ENCODE measurements at places on chromosomes 5 and 9. TPM values are rescaled to one million over a fixed set of nuclear protein-coding genes. Genes with fewer than 3 reads are reported as not detected.

The TMEFF1 gene
- not detected for total RNA-seq

The DENND1A gene
- total RNA-seq, result 23.6 TPM

The GFI1B gene
- 0.35 TPM for total RNA-seq

- H3K27ac ChIP-seq, result no peak overlapping the region
- no peak overlapping the region for H3K4me3 ChIP-seq
- no peak for DNase-seq
- no peaks in the 10 kb centered on the region for H3K4me1 ChIP-seq
- H3K36me3 ChIP-seq, result no peaks in the 10 kb centered on the region
These were observed 247.5 kb downstream of the GABRB2 start for GRCh38 chr5:161299053-161299452.

- no peak overlapping the region for H3K27ac ChIP-seq
- no peak for DNase-seq
- H3K4me1 ChIP-seq, result no peaks in the 10 kb centered on the region
- no peaks in the 10 kb centered on the region for H3K36me3 ChIP-seq
These were observed 299.6 kb downstream of the NTRK2 start for GRCh38 chr9:84969084-84969483.

The PCDHGA4 gene
- total RNA-seq, result 5.7 TPM

The DYNC2I2 gene
- 33.1 TPM for total RNA-seq

DNA sequence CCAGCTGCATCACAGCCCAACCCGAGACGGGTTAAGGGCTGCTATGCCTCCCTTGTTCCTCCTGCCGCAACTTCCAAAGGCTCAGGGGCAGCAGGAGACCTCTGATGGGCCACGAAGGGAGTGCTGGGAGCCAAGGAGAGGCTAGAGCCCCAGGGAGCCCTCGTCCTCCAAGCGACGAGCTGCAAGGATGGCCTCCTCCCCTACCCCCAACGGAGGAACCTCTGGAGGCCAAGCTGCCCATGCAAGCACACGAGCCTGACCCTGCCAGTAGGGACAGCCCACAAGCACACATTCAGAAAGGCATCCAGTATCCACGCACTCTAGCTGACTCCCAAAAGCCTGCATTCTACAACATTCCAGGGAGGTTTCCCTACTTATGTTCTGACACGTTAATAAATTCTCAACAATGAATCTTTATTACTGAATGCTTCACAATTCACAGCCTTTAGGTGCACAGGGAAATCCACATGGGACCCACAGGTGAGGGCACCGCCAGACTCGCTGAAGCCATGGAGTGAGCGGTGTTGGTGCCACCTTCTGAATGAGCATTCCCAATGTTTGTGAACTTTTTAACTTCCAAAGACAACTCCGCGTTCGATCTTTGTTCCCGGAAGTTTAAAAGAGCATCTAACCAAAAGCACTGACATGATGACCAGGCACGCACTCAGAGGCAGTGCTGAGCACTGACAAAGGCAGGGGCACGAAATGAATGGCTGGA lies 28.7 kb downstream of the IPPK start:
- DNase-seq, result peak; percentile 52
- H3K4me1 ChIP-seq, result no peaks in the 10 kb centered on the region
- no peaks in the 10 kb centered on the region for H3K27me3 ChIP-seq

DNA sequence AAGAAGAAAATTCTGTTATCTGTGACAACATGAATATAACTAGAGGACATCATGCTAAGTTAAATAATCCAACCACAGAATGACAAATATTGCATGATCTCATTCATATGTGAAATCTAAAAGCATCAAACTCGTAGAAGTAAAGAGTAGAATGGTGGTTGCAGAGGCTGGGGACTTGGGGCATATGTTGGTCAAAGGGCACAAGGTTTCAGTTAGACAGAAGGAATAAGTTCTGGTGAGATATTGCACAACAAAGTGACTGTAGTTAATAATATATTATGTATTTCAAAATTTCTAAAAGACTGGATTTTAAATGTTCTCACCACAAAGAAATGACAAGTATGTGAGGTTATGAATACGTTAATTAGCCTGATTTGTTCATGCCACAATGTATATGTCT lies 24.8 kb downstream of the GRIA1 start:
- H3K27me3 ChIP-seq, result no peaks in the 10 kb centered on the region
- H3K36me3 ChIP-seq, result no peaks in the 10 kb centered on the region
- no peak overlapping the region for H3K4me3 ChIP-seq
- H3K4me1 ChIP-seq, result no peaks in the 10 kb centered on the region
- DNase-seq, result no peak
- no peak overlapping the region for H3K27ac ChIP-seq

The FGFR4 gene
- 0.48 TPM for total RNA-seq

GRCh38 chr9:136484153-136485048 lies 1.6 kb upstream of the SEC16A start:
- H3K36me3 ChIP-seq, result no peaks in the 10 kb centered on the region
- H3K4me1 ChIP-seq, result peaks cover 5% of the 10 kb centered on the region
- peak overlapping the region; percentile 100 for H3K27ac ChIP-seq

DNA sequence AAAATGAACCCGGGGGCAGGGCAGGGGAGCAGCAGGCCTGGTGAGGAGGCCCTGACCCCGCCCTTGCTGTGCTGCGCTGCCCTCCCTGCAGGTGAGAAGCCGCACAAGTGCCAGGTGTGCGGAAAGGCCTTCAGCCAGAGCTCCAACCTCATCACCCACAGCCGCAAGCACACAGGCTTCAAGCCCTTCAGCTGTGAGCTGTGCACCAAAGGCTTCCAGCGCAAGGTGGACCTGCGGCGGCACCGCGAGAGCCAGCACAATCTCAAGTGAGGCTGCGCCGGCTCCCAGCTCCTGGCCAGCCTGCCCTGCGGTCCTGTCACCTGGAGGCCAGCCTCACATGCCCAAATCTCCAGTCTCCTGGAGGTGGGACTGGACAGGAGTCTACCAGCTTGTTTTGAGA lies 12.3 kb downstream of the GFI1B start:
- peaks cover 13% of the 10 kb centered on the region for H3K4me1 ChIP-seq
- H3K4me3 ChIP-seq, result no peak overlapping the region
- no peak overlapping the region for H3K27ac ChIP-seq

- no peak overlapping the region for H3K4me3 ChIP-seq
- DNase-seq, result no peak
- H3K27ac ChIP-seq, result no peak overlapping the region
- peaks cover 25% of the 10 kb centered on the region for H3K36me3 ChIP-seq
- H3K4me1 ChIP-seq, result no peaks in the 10 kb centered on the region
These were observed 17.6 kb upstream of the MATR3 start for GRCh38 chr5:139275956-139276355.

DNA sequence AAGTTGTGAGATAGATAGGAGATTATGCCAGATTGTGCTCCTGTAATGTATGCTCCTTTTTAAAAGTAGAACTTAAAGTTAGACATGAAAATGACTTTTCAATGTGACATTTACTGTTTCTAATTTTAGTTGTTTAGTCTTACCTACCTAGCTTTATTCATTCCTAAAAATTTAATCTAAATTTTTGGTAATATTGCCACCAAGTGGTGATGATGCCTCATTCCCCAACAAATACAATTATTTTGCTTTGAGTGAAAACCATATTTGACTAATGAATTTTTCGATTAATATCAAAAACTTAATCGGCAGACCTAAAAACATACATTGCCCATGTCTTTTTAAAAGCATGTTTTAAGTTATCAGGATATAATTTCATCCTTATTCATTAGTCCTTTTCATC lies 25.6 kb downstream of the PPWD1 start:
- no peak overlapping the region for H3K27ac ChIP-seq
- H3K36me3 ChIP-seq, result peaks cover 58% of the 10 kb centered on the region
- H3K4me1 ChIP-seq, result no peaks in the 10 kb centered on the region
- no peaks in the 10 kb centered on the region for H3K27me3 ChIP-seq

- no peak overlapping the region for H3K4me3 ChIP-seq
- no peaks in the 10 kb centered on the region for H3K27me3 ChIP-seq
- no peaks in the 10 kb centered on the region for H3K4me1 ChIP-seq
- H3K27ac ChIP-seq, result no peak overlapping the region
- DNase-seq, result no peak
These were observed 113.4 kb downstream of the PAPPA start for GRCh38 chr9:116267021-116267420.

DNA sequence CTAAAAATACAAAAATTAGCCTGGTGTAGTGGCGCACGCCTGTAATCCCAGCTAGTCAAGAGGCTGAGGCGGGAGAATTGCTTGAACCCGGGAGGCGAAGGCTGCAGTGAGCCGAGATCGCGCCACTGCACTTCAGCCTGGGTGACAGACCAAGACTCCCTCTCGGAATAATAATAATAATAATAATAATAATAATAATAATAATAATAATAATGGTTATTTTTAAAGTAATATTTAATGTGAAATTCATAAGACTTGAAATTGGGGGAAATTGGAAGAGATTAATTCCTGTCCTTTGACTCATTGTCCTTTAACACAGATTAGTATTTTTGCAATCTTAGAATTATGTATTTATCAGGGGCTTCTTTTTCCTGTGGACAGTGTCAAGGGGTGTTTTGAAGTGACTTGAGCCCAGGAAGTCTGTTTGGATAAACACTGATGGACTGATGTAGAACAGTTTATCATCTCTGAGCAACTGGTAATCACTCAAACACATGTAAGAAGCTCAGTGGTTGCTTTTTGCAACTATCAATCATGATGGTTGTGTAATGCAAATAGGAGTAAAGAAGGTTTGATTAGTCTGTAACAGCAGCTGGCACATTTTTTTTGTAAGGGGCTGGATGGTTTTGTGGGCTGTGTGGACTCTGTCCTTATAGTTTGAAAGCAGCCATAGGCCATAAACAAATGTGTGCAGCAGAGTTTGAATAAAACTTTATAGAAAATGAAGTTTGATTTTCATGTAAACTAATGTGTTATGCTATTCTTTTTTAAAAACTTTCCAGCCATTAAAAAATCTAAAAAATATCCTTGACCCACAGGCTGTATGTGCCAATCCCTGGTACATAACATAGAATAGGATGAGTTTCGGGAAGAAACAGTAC lies 93.5 kb downstream of the F2RL2 start:
- no peak for DNase-seq
- no peak overlapping the region for H3K27ac ChIP-seq
- H3K4me3 ChIP-seq, result no peak overlapping the region
- no peaks in the 10 kb centered on the region for H3K36me3 ChIP-seq
- H3K4me1 ChIP-seq, result no peaks in the 10 kb centered on the region
- H3K27me3 ChIP-seq, result no peaks in the 10 kb centered on the region

- H3K27ac ChIP-seq, result no peak overlapping the region
- no peaks in the 10 kb centered on the region for H3K27me3 ChIP-seq
- peaks cover 16% of the 10 kb centered on the region for H3K36me3 ChIP-seq
- DNase-seq, result peak; percentile 52
- H3K4me3 ChIP-seq, result no peak overlapping the region
- H3K4me1 ChIP-seq, result peaks cover 34% of the 10 kb centered on the region
These were observed 80.6 kb downstream of the WNK2 start for GRCh38 chr9:93264338-93265125.

GRCh38 chr5:169993485-169993790 lies 13.1 kb upstream of the INSYN2B start:
- DNase-seq, result no peak
- no peak overlapping the region for H3K27ac ChIP-seq
- H3K36me3 ChIP-seq, result no peaks in the 10 kb centered on the region
- no peak overlapping the region for H3K4me3 ChIP-seq
- no peaks in the 10 kb centered on the region for H3K4me1 ChIP-seq
- H3K27me3 ChIP-seq, result peaks cover 3% of the 10 kb centered on the region

The PCDHGB4 gene
- 6.4 TPM for total RNA-seq

The ISL1 gene
- not detected for total RNA-seq

GRCh38 chr5:131812371-131813160 lies 15.7 kb upstream of the FNIP1 start:
- H3K27ac ChIP-seq, result no peak overlapping the region
- H3K27me3 ChIP-seq, result no peaks in the 10 kb centered on the region
- no peak overlapping the region for H3K4me3 ChIP-seq
- no peaks in the 10 kb centered on the region for H3K36me3 ChIP-seq
- no peak for DNase-seq

DNA sequence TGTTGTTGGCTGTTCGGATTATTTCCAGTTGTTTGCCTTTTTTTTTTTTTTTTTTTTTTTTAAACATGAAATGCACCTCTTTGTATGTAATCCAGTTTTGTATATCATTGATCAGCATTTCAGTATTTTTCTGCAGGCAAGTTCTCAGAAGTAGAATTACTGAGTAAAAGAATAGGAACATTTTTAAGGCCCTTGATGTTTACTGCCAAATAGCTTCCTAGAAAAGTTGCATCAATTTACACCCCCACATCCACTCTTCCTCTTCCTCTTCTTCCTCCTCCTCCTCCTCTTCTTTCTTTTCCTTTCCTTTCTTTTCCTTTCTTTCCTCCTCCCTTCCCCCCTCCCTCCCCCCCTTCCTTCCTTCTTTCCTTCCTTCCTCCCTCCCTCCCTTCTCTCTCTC lies 69.4 kb upstream of the ENTREP1 start:
- H3K27ac ChIP-seq, result no peak overlapping the region
- DNase-seq, result no peak
- H3K4me1 ChIP-seq, result peaks cover 10% of the 10 kb centered on the region

The RNF180 gene
- 17.8 TPM for total RNA-seq

GRCh38 chr5:65946198-65946745 lies 19.9 kb downstream of the ERBIN start:
- no peak for DNase-seq
- no peaks in the 10 kb centered on the region for H3K27me3 ChIP-seq

The F2RL1 gene
- 10.6 TPM for total RNA-seq
